ENCODE measurements at places on chromosomes 1 and 21. TPM values are rescaled to one million over a fixed set of nuclear protein-coding genes. Genes with fewer than 3 reads are reported as not detected.

DNA sequence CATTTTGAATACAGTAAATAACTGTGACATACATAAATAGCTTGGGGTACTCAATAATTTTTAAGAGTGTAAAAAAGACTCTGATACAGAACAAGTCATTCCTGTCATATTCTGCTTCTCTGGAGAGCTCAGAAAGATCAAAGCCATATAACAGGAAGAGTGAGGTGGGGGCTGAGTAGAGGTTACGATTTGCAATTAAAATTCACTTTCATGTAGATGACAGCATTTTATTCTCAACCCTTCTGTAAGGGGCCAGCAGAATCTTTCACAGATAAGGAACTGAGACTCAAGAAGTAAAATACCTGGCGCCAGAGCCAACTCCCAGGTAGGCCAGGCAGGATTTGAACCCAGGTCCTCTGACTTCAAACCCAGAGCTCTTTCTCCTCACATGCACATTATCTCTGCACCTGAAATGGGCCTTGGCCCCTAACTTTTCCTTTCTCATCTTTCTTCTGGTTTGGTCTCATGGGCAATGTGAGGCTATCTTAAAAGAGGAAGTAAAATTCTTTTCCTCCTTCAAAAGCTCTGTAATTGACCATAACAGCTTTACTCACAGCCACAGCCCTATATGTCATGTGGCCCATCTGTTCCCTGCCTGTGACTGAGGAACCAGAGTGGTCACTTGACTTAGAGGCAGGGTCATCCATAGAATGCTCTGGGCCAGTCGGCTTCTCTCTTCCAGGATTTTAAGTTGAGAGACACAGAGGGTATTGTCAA lies 80.9 kb upstream of the SYT6 start:
- no peak for DNase-seq

GRCh38 chr1:162134646-162135045 lies 65.2 kb downstream of the NOS1AP start:
- DNase-seq, result no peak

DNA sequence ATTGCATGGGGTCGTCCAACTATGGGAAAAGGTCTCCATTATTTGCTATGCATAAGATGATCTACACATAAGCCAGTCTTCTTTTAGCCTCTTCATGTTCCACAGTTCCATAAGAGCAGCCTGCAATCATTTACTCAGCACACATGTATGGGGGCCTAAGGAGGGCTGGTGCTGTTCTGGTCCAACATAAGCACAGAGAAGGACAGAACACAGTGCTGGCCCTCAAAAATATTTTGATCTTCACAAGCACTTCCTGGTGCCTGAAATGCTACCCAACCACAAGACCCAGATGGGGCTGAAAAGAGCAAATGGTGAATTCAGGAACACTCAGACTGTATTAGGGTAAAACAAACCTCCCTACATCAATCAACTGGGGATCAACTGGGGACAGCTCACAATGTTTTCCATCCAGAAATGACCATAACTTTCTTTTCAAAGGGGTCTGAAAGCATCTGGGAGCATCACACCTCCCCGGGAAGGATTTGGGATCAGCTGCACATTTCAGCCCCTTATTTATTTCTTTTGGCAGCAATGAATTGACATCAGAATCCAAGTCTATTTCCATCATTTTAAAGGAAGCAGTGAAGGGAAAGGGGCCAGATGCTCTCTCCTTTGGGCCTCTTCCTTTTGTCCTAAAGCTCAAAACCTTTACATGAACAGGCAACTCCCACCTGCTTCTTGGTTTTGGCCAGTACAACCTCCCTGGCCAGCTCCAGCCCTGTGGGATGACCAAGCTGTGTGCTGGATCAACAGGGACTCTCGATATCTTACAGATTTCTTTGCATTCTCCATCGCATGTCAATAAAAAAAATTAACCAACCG lies 45.7 kb downstream of the KCNN3 start:
- no peak for DNase-seq

DNA sequence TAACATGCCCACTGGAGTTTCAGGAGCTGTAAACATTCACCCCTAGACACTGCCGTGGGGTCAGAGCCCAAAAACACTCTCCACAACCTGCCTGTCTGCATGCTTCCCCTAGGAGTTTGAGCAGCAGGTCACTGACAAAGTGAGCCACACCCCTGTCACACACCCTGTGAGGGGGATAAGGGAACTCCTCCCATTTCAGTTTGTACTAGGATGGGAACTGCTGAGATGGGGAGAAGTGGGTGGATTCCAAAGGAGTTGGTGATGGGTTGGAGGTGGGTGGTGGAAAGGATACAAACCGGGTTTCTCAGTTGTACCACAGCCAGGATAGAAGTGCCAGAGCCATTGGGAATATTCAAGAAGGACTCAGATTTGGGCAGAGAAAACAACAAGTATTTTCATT lies 140.2 kb downstream of the MIS18A start:
- no peak for DNase-seq

MR1 gene
- 1.5 TPM for total RNA-seq

FALEC gene
- not detected for total RNA-seq

GRIK3 gene
- total RNA-seq, result not detected

CA14 gene
- total RNA-seq, result not detected

LINGO4 gene
- total RNA-seq, result not detected
